ENCODE measurements at places on chromosomes 5 and 9. TPM values are rescaled to one million over a fixed set of nuclear protein-coding genes. Genes with fewer than 3 reads are reported as not detected.

The GTF3C4 gene
- polyA plus RNA-seq: 30.0 TPM

GRCh38 chr5:149946118-149946517, 1.5 kb upstream of the PDE6A start:
- DNase-seq: no peak

The CATSPER3 gene
- polyA plus RNA-seq: 1.7 TPM

DNA sequence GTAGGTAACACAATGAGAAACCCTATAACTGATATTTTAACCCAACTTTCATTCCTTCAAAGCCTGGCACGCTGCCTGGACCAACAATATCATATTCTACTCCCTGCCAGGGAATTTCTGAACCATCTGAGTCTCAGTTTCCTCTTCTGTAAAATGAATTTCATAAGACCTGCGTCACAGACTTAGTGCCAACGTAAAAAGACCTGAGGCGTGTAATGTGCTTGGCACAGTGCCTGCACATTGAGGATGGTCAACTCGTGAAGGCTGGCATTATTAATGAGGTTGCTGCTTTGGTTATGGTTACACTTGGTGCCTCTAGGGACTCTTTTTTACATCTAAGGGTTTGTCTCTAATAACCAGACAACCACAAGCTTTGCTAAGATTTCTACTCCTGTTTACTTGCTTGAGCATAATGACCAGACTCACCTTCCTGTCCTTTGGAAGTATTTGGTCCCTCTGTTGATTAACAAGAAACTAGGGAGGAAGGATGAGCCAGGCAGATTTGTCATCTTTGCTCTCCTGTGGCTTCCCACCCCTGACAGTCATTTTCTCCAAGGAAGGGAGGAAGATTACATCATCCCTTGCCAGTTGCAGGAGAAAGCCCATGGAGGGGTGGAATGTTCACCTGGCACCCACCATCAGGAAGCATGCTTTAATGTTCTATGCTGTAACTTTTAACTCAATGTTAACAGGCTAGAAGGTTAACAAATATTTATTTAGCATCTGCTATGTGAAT, 79.0 kb downstream of the PAPPA start:
- DNase-seq: no peak

The WDR55 gene
- 19.6 TPM for polyA plus RNA-seq

GRCh38 chr5:173498739-173499470, 117.5 kb downstream of the BOD1 start:
- DNase-seq: peak; percentile 5

DNA sequence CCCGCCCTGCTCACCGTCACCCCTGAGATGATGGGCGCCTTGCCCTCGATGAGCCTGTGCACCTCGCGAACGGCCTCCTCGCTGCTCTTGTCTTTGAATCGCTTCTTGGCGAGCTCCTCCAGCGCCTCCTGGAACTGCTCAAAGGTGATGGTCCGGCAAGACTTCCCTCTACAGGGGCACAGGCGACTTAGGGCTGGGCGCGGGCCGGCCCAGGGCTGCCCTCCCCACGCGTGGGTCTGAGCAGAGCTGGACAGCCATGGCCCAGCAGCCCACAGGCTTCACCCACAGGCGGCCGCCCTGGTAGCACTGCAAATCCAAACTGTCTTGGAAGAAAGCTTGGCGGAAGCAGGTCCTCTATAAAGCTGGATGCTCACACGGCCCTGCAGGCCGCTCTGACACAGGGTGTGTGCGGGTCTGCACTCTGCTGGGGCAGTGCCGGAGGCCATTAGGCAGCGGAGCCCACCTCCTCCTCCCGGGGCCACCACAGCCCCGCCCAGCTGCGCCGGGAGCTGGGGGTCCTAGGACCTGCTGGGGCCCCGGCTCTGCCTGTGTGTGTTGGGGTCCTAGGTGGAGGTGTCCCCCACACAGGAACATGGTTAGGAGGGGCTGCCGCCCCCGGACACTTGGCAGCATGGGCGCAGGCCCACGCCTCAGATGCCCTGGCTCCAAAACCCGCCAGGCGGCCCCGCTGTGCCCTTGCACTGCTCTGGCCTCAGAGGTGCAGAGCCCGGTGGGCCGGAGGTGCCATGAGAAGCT, 27.0 kb downstream of the TPPP start:
- DNase-seq: no peak

The LURAP1L gene
- polyA plus RNA-seq: 18.8 TPM
